ENCODE measurements at places on chromosomes 1 and 21. TPM values are rescaled to one million over a fixed set of nuclear protein-coding genes. Genes with fewer than 3 reads are reported as not detected.

DNA sequence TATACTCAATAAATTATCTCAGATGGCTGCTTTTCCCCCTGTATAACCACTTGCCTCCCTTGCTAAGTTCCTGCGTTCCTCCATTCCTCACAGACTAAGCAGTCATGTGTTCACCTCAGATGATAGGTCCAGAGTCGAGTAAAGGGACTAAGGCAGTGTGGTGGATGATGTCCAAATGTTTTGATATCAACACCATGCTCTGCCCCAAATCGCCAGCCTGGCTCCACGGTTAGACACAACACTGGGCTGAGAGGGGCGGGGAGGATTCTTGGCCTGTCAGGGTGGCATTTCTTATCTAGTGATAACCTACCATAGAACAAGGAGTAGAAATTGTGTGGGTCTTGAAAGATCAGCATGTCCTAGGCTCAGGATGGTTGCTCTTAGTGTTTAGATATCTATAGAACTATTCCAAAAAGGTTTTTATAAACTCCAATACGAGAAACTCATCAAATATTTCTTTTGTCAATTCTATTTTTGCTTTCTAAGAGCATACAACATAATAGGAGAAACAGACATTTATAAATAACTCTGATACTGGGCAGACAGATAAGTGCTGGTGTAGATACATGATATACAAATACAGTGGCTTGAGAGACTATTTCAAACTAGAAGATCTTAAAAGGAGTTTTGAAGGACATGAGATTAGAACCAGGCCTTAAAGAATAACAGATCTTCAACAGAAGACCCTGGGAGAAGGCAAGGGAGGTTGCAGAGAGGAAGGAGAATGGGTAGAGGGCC lies 21.5 kb downstream of the GJA5 start:
- no peak for DNase-seq

Gene TBX15
- 22.9 TPM for total RNA-seq

Gene TMEM200B
- 59.5 TPM for total RNA-seq

- no peak for DNase-seq
These were observed 236.8 kb downstream of the SMYD3 start for GRCh38 chr1:246270236-246270635.

- no peak for DNase-seq
These were observed 22.8 kb downstream of the PBX1 start for GRCh38 chr1:164581762-164582161.

- peak; percentile 24 for DNase-seq
These were observed 68.7 kb upstream of the LRIF1 start for GRCh38 chr1:111032295-111032897.

- DNase-seq = no peak
These were observed 10.9 kb downstream of the SEMA4A start for GRCh38 chr1:156164125-156164831.

GRCh38 chr1:232810856-232811255 lies 5.6 kb downstream of the MAP10 start:
- DNase-seq = no peak

Gene ADAMTS4
- total RNA-seq = 9.0 TPM

DNA sequence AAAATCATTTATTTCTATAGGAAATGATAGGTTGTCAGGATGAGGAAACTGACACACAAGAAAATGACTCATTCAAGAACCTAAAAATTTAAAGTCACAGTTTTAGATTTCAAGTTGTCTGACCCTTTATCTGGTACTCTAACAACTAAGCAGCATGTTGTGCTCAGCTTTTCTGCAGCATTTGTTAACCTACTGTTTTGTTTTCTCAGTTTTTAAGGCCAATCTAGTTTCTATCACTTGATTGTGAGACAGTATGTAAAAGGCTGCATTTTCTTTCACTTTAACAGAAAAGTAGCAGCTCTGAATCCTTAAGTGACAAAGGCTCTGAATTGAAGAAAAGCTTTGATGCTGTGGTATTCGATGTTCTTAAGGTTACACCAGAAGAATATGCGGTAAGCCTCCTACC lies 59.1 kb downstream of the RALGPS2 start:
- DNase-seq = no peak

- DNase-seq = peak; percentile 39
These were observed 103.2 kb upstream of the KIF26B start for GRCh38 chr1:245051349-245052221.

Gene INAVA
- total RNA-seq = 44.5 TPM

Gene KRTAP19-1
- not detected for total RNA-seq

Measured in H7 (cell line).